ENCODE measurements at places on chromosomes 1 and 21.

DNA sequence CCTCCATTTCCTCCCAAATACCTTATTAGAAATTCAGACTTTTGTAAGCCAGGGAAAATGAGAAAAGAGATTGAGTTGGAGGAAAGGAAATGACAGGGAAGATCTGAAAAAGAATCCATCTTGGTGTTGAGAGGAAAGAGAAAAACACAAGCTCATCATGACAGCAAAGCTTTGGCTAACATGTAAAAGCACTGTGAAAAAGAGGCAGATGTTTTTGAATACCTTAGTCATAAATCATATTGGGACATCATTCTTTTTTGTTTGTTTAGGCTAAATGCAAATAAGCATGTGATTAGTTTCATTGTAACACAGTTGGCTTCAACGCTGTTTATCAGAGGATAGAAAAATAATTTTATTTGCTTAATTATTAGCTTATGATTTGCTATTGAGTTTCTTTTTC is 64.6 kb downstream of the LHX8 start:
- DNase-seq = no peak

DNA sequence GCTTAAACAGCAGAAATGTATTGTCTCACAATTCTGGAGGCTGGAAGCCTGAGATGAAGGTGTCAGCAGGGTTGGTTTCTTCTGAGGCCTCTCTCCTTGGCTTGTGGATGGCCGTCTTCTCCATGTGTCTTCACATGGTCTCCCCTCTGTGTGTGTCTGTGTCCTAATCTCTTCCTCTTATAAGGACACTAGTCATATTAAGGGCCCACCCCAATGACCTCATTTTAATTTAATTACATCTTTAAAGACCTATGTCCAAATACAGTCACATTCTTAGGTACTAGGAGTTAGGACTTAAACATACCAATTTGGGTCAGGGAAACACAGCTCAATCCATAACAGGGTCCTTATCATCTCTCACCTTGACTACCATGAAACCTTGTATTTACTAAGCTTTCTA is 14.8 kb upstream of the OLIG2 start:
- DNase-seq = no peak

- DNase-seq = no peak
These were observed at the start of gene S100A6 for GRCh38 chr1:153535242-153536011. TSS of gene S100A6 (minus strand) at chr1:153535991. CDS start at chr1:153535339, 652 bp downstream.

DNA sequence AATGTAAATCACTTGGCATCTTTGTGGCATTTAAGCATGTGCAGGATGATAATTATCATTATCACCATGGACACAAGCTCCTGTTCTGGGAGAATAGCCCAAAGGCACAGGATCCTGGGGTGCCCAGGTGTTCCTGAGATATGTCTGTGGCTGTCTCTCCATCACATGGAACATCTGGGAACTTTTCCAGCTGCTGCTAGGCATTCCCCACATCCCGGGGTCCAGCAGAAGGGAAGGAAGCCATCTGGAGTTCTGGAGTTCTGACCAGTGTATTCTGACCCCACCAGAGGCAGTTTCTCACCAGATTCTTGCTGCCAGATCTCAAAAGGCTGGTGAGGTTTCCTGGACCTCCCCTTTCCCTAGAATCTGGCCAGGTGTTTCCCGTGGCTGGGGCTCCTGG is 259.7 kb upstream of the VAMP3 start:
- no peak for DNase-seq
